ENCODE measurements at places on chromosomes 2 and 18.
A peak's percentile ranks its signal among the peaks of the same experiment; 100 is the strongest.

DNA sequence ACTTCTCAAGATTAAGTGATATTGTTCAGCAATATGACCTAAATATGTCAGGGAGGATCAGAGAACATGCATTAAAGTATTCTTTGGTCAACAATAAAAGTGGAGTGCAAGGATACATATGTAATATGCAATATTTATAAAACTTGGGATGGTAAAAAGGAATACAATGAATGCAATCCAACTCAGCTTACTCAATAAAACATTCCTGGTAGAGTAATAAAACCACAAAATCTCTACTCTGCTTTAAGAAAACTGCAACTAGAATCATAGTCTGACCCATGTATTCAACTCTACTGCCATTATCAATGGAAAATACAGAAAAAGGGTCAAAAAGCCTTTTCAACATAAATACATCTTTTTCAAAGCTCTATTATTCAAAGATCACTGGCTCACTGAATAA, 11.6 kb downstream of the IRS1 start:
- no peak for DNase-seq

- DNase-seq, result no peak
Measured at GRCh38 chr2:232139171-232139594, 177.7 kb downstream of the DIS3L2 start.

GRCh38 chr2:238852206-238852869, 4.5 kb downstream of the TWIST2 start:
- no peak for DNase-seq

GRCh38 chr2:129913695-129914495, 65.6 kb upstream of the RAB6C start:
- no peak for DNase-seq

GRCh38 chr2:221397187-221397586, 174.9 kb downstream of the EPHA4 start:
- no peak for DNase-seq

GRCh38 chr18:75083761-75084160, 125.2 kb downstream of the PTGR3 start:
- no peak for DNase-seq

DNA sequence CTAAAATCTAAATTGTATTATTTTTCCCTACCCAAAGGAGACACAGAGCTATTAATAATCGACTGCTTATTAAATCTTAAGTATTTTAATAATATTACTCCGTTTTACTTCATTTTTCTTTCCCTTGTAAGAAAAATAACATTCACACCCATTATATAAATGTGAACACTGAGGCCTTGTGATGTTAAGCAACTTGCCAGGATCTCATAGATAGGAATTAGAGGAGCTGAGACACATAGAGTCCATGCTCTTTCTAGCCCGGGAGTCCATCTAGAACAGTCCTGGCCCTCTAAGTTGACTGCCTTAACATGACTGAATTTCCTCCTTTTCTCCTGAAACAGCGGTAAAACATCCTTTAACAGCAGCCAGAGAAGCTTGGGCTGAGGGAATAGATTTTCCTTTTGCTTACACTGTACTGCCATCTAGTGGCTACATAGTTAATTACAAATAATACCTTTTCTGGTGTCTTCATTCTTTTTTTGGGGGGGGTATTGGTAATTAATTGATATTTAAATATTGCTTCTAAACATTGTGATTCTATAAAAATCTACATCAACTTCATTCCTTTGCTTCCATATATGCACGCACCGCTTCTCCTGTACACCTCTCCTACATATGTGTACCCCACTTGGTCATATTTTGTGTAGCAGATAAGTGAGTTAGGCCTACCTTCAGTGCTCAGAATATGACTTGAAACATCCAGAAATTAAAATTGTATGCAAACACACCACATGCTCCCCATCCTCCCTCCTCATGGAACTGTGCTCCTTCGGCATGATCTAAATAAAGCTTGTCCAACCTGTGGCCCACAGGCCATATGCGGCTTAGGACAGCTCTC, 125.8 kb upstream of the HNMT start:
- DNase-seq, result no peak

DNA sequence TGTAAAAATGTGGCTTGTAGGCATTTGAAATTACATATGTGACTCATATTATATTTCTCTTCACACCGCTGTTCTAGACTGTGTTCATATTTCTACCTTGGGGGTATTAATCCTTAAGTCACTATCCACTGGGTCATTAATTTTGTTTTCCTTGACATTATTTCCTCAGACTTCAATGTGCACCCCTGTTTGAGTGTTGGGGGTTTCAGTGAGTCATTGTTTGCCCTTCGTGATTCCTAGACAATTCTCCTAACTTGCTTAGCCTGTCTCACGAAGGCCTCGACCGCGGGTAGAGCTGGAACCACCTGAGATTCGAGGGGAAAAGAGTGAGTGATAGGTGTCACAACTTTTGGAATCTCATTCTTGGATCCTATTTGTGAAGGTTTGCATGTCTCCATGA, 35.1 kb downstream of the NPAS2 start:
- DNase-seq, result no peak

GRCh38 chr2:230346921-230347533, 20.0 kb downstream of the SP140L start:
- peak; percentile 18 for DNase-seq

DNA sequence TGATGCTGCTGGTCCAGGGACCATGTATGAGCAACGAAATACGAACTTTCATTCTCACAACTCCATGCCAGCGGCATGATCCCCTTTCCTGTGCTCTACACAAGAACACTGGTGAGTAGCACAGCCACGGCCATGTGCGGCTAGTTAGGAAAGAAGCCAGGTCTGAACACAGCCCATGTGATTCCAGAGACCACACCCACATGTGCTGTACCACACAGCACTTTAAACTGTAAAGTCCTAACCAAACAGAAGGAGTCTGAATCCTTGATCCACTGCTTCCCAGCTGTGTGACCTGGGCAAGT, 33.0 kb upstream of the ACAA2 start:
- DNase-seq, result no peak

DNA sequence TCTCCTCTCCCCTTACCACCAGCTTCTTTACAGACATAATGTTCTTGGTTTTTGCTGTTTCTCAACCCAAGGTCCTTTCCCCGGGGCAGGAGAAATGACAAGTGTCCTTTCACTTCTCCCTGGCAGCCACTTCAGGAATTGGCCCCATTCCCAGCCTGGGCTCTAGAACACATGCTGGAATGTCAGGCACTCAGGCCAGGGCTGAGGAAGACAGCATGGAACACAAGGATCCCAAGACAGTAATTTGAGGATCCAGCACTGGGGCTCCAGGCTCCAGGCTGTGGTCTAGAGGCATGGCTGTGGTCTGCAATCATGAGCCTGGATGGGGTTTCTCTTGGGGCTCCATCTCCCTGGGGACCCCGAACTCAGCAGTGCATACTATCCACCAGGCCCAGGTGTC, 201.4 kb downstream of the CELF4 start:
- no peak for DNase-seq

DNA sequence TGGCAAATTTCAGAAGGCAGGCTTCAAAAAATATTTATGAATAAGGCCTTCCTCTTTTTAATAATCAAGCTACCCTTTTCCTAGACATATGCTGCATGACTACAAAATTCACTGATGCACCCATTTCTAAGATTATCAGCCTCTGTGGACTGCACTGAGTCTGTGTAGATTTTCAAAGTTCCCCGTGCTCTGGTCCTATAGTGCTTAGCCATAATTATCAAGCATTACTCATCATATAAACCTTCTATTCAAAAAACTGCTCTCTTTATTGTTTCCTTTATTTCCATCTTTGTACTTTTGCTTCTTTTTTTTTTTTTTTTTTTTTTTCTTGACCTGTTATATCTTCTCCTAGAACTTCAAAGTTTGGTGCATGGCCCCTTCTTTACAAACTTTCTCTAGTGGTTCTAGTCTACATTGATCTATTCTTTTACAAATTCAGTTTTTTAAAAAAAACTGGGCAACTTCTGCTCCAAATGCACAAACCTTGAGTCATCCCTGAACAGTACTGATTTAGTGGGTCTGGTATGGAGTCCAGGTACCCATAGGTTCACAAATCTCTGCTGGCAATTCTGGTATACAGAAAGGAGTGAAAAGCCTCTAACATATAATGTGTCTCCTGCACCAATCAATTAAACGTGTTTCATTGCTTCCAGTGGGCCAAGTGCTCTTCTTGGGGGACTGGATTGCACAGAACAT, 481.9 kb downstream of the NUP35 start:
- DNase-seq, result no peak

DNA sequence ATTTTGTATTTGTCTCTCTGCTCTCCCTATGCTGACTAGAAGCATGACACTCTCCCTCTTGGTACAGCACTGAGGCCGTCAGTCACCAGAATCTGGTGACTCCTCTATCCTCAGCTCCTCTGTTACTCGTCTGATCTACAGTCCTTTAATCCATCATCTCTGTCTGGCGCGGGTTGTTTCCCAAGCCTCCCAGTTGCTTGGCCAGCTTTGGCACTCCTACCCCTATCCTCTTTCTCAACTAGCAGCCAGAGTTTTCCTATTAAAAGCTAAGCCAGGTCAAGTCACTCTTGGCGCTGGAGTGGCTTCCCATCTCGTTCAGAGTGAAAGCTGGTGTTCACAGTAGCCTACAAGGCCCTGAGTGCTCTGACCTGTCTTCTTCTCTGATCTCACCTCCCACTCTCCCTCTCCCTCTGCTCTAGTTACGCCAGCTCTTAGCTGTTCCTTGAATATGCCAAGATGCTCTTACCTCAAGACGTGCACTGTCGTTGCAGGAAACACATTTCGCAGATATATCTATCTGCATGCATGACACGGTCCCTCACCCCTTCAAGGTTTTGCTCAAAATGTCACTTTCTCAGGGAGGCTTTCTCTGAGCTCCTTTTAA, 41.8 kb upstream of the PSME4 start:
- DNase-seq, result no peak

- DNase-seq, result no peak
Measured at GRCh38 chr2:220504938-220505503, 877.6 kb downstream of the SLC4A3 start.

GRCh38 chr18:50970006-50970405, 2.2 kb downstream of the ELAC1 start:
- no peak for DNase-seq

- DNase-seq, result no peak
Measured at GRCh38 chr2:220747736-220748135, 824.4 kb downstream of the EPHA4 start.

DNA sequence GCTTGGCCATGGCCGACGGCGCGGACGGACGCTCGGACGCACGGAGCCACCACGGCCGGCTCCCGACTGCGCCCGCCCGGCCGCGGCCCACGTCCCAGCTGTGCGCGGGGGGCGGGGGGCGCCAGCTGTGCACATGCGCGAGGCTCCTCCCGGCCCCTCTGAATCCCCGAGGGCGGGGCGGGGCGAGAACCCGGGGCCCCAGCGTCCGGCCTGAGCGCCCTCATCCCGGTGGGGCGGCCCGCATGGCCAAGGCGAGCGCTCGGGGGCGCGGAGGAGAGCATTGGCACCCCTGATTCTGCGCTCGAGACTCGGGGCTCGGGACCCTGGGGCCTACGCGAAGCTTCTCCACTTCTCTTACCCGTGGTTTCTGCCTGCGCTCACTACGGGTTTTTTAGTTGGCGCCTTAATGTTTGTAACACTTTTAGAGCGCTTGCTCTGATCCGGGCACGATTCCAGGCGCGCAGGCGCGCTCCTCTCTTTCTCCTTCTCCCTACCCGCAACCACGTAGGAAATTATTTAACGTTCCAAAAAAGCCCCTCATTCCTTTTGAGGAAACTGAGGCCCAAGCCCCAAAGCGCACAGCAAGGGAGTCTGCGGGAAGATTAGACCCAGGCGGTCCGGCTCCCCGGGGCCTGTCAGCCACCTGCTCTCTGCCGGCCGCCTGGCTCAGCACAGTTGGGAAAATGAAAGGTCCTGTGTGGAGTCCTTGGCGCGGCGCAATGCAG, at the start of gene PXDN:
PXDN (minus strand) TSS at position 70 of the 725 bp plus-strand sequence; CDS start at position 10, 60 bp downstream.
- DNase-seq, result no peak

DNA sequence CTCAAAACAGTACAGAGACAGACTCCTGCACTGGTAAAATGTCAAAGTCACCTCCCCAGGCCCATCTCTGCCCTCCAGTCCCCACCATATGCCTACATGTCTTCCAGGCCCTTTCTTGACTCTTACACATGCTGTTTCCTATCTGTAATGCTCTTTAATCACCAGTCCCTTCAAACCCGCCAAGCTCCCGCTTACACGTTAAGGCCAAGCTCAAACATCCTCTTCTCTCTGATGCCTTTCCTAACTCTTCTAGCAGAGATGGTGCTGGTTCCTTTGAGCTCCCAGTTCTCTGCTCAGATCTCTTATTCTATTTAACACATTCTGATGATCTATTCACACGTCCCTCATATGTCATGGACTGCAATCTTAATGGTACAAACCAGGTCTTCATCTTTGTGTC, 5.0 kb downstream of the EVA1A start:
- DNase-seq, result no peak

DNA sequence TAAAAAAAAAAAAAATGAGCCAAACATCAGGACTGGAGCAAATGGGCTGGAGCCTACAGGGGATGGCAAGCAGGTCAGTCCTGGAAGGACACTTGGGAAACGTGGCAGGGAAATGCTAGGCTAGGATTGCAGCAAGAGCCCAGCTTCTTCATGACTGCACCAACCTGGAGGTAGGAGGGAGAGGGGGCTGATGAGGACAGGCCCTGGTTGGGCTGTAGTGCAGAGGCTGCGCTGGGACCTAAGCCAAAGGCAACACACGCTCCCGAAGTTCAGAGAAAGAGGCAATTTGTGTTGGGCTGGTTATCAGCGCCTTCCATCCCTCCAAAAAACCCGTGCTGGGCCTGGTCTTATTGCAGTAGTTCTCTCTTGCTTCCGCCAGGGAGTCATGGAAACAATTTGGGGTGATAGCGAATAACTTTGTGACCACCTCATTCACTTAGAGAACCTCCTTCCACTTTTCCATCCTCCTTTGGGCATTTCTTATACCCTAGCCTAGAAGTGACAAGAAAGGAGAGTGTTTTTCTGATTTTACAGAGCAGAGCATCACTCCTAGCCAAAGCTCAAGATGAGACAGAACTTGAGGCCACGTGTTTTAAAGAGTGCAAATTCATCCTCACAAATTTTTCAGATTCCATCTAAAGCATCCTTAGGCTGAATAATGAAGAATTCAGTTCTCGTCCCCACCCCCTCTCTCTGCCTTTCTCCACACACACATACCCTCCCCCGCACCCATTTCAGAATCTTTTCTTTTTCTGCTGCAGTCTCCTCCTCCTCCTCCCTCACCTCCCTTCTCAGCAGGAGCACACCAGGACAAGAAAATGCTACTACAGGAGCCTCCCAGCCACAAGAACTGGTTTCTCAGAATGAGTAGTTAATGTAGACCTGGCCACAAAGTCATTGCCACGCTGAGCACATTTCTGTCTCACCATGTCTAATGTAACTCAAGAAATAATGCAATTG, 82.5 kb upstream of the STPG4 start:
- DNase-seq, result no peak

GRCh38 chr18:58682429-58683069, 11.3 kb downstream of the MALT1 start:
- no peak for DNase-seq
